A375 (cell line): ENCODE measurements at places on chromosomes 6 and 20. TPM values are rescaled to one million over a fixed set of nuclear protein-coding genes. Genes with fewer than 3 reads are reported as not detected.

The TUBB1 gene
- total RNA-seq: 0.04 and 0.05 TPM in 2 replicates

The BACH2 gene
- 1.1 and 2.7 TPM in 2 replicates for total RNA-seq

The CALHM6 gene
- total RNA-seq: 0.38 and 0.82 TPM in 2 replicates

The SYNDIG1 gene
- total RNA-seq: 0.03 TPM in 1 of 2 replicates, not detected in the other

The OR2B6 gene
- total RNA-seq: not detected in 2 replicates

The LY6G5C gene
- 0.94 TPM in 1 of 2 replicates, not detected in the other for total RNA-seq

The PAK5 gene
- total RNA-seq: not detected in 2 replicates

The RIMS4 gene
- 0.19 TPM in 1 of 2 replicates, not detected in the other for total RNA-seq

The RIPOR2 gene
- 0.53 and 1.1 TPM in 2 replicates for total RNA-seq

The TMEM14C gene
- 63.7 and 72.4 TPM in 2 replicates for total RNA-seq

The CD24 gene
- total RNA-seq: 0.16 TPM in 1 of 2 replicates, not detected in the other

The CCR6 gene
- not detected in 2 replicates for total RNA-seq

The ADGB gene
- total RNA-seq: not detected in 2 replicates

The NKAIN4 gene
- total RNA-seq: 0.32 TPM in 1 of 2 replicates, not detected in the other

The GLP1R gene
- total RNA-seq: not detected in 2 replicates

The LRRC1 gene
- 5.6 and 5.8 TPM in 2 replicates for total RNA-seq

The C20orf202 gene
- not detected in 2 replicates for total RNA-seq

The BPIFB4 gene
- total RNA-seq: not detected in 2 replicates

The TREM1 gene
- total RNA-seq: 0.15 and 0.88 TPM in 2 replicates

The ZBP1 gene
- not detected in 2 replicates for total RNA-seq

The LINC00237 gene
- not detected in 2 replicates for total RNA-seq

The TFAP2D gene
- total RNA-seq: not detected in 2 replicates

The SLC2A10 gene
- total RNA-seq: 3.0 and 5.4 TPM in 2 replicates

The NKAPL gene
- total RNA-seq: not detected in 2 replicates

The SLC44A4 gene
- 0.37 TPM in 1 of 2 replicates, not detected in the other for total RNA-seq

The POLH gene
- total RNA-seq: 7.1 and 8.1 TPM in 2 replicates

The OR11A1 gene
- not detected in 2 replicates for total RNA-seq

The DEK gene
- 170 and 233 TPM in 2 replicates for total RNA-seq

The HTR1E gene
- not detected in 2 replicates for total RNA-seq

The BPIFB1 gene
- total RNA-seq: 0.24 and 0.30 TPM in 2 replicates

The UBE2C gene
- 200 and 242 TPM in 2 replicates for total RNA-seq

The COL9A3 gene
- total RNA-seq: 835 and 843 TPM in 2 replicates

The GGTLC1 gene
- total RNA-seq: not detected in 2 replicates

The DNAH8 gene
- 0.03 TPM in 1 of 2 replicates, not detected in the other for total RNA-seq

The ALDH8A1 gene
- 0.88 TPM in 1 of 2 replicates, not detected in the other for total RNA-seq

The HLA-G gene
- not detected in 2 replicates for total RNA-seq

The LST1 gene
- not detected in 2 replicates for total RNA-seq

The LRRN4 gene
- total RNA-seq: 0.05 TPM in 1 of 2 replicates, not detected in the other

The IP6K3 gene
- total RNA-seq: not detected in 2 replicates

The VWA7 gene
- 0.34 TPM in 2 replicates for total RNA-seq

The GRM4 gene
- under 0.01 TPM in 1 of 2 replicates, not detected in the other for total RNA-seq

The HRH3 gene
- not detected in 2 replicates for total RNA-seq

The CALHM4 gene
- not detected in 2 replicates for total RNA-seq

The PRICKLE4 gene
- total RNA-seq: not detected in 2 replicates

The HDGFL1 gene
- not detected in 2 replicates for total RNA-seq

The HLA-DQB1 gene
- total RNA-seq: 3.1 and 8.3 TPM in 2 replicates

The PRSS16 gene
- 0.16 and 3.5 TPM in 2 replicates for total RNA-seq

The SLC35D3 gene
- 0.03 TPM in 1 of 2 replicates, not detected in the other for total RNA-seq

The NINL gene
- 1.5 and 2.7 TPM in 2 replicates for total RNA-seq

The PACRG gene
- not detected in 2 replicates for total RNA-seq
